ENCODE measurements at places on chromosomes 3 and 15.

- DNase-seq = no peak
These were observed 228.0 kb upstream of the CFAP20DC start for GRCh38 chr3:59277816-59278215.

- DNase-seq = no peak
These were observed 1.5 kb downstream of the MESP1 start for GRCh38 chr15:89749526-89749925.

DNA sequence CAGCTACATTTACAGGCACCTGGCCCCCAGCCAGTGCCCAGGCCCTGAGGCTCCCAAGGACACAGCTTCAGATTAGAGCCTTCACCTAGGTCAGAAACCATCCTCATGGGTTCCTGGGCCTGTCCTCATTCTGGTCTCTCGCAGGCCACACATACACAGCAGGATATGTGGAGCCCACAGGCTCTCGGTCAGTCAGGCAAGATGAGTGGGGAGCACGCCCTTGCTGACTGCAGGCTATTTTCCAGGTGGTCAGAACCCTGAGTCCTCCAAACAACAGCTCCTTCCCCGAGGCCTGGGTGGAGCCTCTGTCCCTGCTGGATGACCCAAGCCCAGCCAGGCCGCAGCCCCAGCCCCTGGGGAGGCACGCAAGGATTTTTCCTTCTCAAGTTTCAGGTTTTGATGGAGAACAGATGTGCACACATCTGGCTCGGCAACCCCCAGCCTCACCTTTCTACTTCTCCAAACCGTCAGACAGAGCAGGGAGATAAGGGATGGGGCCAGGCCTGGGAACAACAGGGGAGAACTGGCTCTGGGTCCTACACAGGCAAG is 1.6 kb downstream of the STRA6 start:
- no peak for DNase-seq

DNA sequence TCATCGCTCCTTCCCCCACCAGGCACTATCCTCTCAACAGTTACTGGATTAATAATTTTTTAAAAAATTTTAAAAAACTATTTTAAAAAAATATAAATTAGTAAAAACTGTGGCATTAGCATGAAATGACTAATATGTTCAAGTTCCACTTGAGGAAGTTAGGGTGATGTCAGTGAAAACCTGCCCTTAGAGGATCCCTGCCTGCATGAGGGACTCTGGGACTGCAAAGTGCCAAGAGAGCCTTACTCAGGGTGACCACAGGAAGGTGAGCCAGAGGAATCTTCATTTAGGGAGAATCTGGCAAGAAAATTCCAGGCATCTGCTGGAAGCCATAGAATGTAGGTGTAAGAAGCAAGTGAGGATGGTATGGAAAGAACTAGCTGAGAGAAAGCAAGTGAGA is 157.7 kb upstream of the BCL6 start:
- no peak for DNase-seq

GRCh38 chr3:142894493-142894892 is 5.6 kb upstream of the PCOLCE2 start:
- no peak for DNase-seq

DNA sequence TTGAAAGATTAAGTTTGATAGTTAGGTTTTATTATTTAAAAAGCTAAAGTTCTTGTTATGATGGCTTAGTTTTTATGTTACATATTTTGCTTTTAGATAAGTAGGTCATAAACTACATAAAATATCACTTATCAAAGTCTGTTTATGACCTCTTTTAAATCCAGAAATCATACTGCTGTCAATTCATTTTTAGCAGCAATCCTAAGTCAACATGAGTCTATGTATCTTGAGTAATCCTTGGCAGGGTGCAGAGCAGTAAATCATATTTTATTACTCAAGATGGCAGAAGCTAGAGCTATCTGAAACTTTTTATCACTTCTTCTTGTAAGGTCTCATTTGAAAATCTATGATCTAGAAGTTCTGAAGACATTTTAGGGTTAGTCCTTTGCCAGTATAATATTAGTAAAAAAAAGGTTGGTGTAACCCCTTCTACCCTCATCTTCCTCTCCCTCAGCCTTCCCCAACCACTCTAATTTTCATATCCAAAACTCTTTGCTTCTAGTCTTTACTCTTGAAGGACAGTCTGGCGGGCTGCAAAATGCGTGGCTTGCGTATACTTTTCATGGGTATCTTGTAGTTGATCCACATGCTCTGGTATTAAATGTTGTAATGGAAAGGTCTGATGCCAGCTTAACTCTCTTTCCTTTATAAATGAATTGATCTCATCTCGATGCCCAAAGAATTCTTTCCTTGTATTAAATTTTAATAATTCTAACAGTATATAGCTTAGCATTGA is 134.0 kb upstream of the THRB start:
- no peak for DNase-seq

GRCh38 chr15:96046620-96047240 is 283.8 kb upstream of the NR2F2 start:
- no peak for DNase-seq

- DNase-seq = no peak
These were observed 1195.9 kb downstream of the ROBO2 start for GRCh38 chr3:78235841-78236240.

DNA sequence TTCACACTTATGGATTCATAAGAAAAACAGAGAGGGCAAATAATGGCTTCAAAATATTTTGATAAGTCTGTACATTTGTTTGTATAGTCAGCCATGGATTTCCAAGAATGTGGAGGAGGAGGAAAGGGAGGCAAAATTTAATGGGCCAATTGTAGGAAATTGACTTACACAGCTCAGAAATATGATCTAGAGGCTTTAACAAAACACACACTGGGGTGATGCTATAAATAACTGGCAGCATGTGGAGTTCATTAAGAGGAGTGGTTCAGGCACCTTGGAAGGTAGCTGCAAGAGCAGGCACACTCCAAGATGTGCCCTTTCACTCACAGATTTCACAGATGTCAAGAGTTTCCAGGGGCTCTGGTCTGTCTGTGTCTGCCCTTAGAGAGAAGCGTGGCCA is 193.4 kb upstream of the RASGRP1 start:
- DNase-seq = no peak

- no peak for DNase-seq
These were observed 102.1 kb downstream of the DIPK2A start for GRCh38 chr3:144073698-144074097.

- no peak for DNase-seq
These were observed 963.5 kb downstream of the NTRK3 start for GRCh38 chr15:87293031-87293430.

GRCh38 chr15:70383856-70384255 is 286.1 kb upstream of the TLE3 start:
- DNase-seq = no peak

GRCh38 chr3:126782536-126782935 is 78.5 kb downstream of the CHCHD6 start:
- no peak for DNase-seq

- no peak for DNase-seq
These were observed 1.2 kb upstream of the LRRC15 start for GRCh38 chr3:194370753-194371152.

DNA sequence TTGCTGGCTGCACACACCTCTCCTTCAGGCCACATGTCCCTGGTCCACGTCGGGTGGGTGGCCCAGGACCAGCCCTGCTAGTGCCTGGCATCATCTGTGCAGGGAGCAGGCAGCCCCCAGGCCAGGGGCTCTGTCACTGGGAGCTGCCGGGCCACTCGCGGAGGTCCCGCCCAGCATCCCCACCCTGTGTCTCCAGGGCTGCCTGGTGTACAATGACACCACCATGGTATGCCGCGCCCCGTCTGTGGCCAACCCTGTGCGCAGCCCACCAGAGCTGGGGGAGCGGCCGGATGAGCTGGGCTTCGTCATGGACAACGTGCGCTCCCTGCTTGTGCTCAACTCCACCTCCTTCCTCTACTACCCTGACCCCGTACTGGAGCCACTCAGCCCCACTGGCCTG is 34.3 kb downstream of the PLXNA1 start:
- no peak for DNase-seq

DNA sequence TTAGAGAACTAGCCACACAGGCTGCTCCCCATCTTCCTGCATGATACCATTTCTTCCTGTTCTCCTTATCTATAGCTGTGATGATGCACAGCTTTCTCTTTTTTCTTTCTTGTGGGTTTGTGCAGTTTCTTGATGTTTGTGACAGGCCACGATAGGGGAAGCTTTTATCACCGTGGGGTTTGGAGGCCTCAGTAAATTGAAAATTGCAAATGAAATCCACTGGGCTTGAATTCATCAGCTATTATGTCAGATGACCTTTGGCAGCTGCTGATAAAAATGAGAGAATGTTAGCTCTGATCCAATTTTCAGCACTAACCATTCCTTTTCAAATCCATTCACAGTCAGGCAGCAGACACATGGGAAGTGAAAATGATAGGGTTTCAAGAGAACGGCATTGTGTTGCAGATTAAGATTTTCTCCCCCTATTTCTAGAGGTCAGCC is 176.9 kb upstream of the SOX2 start:
- DNase-seq = no peak

- no peak for DNase-seq
These were observed 68.0 kb downstream of the CNTN3 start for GRCh38 chr3:74546426-74546825.

- DNase-seq = no peak
These were observed 21.4 kb downstream of the CCR1 start for GRCh38 chr3:46186471-46187340.

GRCh38 chr3:22980346-22980745 is 222.8 kb upstream of the UBE2E2 start:
- DNase-seq = no peak

DNA sequence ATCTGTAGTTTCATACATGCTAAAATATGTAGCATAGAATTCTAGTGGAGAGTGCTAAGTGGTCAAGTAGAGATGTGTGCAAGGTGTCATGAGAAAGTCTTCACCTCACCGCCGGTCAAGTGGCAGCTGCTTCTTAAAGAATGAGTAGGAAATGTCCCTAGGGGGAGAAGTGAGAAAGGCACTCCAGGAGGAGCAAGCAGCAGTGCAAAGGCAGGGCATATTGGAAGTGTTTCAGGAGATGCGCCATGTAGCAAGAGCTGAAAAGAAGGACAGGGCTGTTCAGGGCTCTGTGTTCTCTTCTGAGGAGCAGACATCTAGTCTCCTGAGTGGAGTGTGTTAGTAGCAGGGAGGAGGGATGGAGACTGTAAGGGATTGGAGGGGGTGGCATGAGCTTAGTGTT is 312.4 kb upstream of the SEMA6D start:
- no peak for DNase-seq

GRCh38 chr15:38316311-38316710 is 63.7 kb downstream of the SPRED1 start:
- DNase-seq = no peak

DNA sequence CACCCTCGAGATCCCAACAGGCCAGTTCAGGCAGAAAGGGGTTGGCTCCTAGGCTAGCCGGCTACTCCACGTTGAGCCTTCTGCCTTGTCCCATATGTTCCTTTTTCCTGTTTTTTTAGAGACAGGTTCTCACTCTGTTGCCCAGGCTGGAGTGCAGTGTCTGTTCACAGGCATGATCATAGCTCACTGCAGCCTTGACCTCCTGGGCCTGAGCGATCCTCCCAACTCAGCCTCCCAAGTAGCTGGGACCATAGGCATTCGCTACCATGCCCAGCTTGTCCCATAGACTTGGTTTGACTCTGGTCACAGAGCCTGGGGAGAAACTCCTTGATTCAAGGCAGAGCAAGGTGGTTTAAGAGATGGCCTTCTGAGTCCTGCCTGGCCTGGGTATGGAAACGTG is 32.3 kb downstream of the ZNF710 start:
- DNase-seq = no peak

DNA sequence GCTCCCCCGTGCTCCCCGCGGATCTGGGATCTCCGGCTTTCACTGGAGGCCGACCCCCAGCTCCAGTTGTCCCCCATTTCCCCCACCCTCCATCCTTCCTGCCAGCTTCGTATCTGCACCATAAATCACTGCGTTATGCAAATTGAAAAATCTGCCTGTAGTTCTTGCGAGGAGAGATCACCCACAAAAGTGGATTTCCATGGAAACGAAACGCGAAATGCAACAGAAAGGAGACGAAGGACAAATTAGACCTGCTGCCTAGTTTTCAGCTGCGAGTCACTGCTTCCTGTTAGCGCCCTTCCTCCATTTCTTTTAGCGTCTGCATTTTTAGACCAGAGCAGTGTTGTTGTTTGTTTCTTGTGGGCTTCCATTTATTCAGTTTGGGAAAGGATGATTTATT is 127.1 kb upstream of the ATP10A start:
- no peak for DNase-seq

- DNase-seq = no peak
These were observed 1.4 kb upstream of the RAD18 start for GRCh38 chr3:8964436-8965370.

DNA sequence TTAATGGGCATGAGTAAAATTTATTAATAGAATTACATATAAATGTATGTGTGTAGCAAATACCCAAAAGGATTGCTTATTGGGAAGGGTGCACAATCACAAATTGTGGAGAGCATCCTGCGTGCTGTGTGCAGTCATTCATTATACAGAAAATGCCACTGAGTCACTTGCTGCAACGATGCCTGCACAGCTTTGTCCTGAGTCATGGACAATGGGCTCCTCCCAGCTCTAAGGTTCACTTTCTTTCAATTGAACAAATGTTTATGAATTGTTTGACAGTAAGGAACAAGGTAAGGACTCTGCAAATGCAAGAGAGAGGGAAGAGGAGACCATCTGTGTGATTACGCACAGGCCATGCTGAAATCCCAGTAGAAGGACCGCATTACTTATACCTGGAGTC is 18.7 kb downstream of the CFAP161 start:
- DNase-seq = no peak

- no peak for DNase-seq
These were observed 27.0 kb downstream of the HMCES start for GRCh38 chr3:129305592-129306091.

DNA sequence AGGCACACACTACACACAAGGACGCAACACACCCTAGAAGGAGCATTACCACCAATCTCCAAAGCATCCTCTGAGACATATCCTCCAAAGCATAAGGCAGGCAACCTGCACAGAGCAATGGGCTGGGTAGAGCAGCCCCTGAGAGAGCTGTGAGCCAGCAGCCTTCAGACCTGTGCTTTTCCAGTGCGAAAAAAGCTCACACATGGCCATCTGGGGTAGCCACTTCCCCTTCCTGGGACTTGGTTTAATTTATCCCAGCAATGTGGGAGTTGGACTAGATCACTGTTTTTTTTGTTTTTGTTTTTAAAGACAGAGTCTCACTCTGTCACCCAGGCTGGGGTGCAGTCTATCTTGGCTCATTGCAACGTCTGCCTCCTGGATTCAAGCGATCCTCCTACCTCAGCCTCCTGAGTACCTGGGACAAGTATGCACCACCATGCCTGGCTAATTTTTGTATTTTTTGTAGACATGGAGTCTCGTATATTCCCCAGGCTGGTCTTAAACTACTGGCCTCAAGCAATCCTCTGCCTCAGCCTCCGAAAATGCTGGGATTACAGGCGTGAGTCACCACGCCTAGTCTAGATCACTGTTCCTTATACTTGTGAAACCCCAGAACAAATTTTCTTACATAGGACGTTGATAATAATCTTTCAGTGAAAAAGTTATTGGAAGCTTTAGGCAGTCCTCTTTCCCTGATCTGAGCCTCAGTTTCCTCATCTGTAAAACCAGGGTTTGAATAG is 18.9 kb downstream of the PTPN23 start:
- no peak for DNase-seq

GRCh38 chr3:94693997-94694640 is 631.3 kb downstream of the NSUN3 start:
- DNase-seq = no peak
